ENCODE measurements at places on chromosomes 7 and 10.

GRCh38 chr10:101014230-101014884 lies 14.7 kb downstream of the LZTS2 start:
- H3K27ac ChIP-seq: no peak overlapping the region
- peaks cover 35% of the 10 kb centered on the region for H3K4me1 ChIP-seq
- DNase-seq: peak; percentile 85
- no peak overlapping the region for H3K4me3 ChIP-seq
- peaks cover 43% of the 10 kb centered on the region for H3K27me3 ChIP-seq

DNA sequence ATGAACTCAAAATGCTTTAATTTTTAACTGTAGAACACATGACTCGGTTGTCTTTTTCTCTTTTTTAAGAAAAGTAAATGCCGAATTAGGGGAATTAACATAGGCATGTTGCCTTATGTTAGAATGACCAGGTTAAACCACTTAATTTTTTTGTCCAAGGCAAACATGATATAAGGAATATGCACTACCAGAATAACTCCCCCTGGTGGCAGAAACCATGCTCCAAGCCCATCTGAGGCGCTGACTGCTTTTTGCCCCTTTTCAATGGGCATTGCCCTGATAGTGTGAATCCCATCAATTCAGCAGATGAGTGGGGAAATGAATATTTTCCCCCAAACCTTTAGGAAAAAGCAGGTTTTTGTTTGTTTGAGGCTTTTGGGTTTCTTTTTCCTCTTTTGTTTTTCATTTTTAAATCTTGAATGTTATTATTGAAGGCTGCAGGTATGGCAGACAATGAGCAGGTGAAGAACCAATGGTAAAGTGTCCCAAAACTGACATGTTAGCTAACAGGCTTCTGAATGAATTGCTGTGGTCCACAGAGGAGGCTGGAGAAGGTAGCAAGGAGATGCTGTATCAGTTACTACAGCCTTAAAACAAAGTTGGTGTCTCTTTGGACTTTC lies 284.3 kb downstream of the SORCS3 start:
- no peaks in the 10 kb centered on the region for H3K36me3 ChIP-seq
- H3K4me1 ChIP-seq: no peaks in the 10 kb centered on the region
- no peak overlapping the region for H3K27ac ChIP-seq
- no peaks in the 10 kb centered on the region for H3K27me3 ChIP-seq
- no peak for DNase-seq

DNA sequence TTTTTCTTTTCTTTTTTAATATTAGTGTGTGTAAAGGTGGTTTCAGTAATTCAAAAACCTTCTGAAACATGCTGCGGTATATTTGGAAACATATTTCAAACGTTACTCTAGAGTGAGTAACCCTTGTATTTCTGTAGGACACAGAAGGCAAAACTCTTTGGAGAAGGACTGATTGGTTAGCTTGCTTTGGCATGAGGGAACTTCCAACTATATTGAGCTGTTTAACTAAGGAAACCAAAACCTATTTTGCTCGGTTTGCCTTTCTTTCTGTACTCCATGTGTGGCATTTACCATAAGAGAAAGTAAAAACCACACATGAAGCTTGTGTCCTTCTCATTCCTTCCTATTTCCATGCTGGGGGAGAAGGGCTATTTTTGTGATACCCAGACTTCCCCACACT lies 149.8 kb downstream of the DYNC1I1 start:
- H3K27me3 ChIP-seq: peaks cover 31% of the 10 kb centered on the region
- H3K4me3 ChIP-seq: no peak overlapping the region
- H3K27ac ChIP-seq: no peak overlapping the region
- H3K36me3 ChIP-seq: no peaks in the 10 kb centered on the region
- no peaks in the 10 kb centered on the region for H3K4me1 ChIP-seq

- no peaks in the 10 kb centered on the region for H3K27me3 ChIP-seq
- no peak overlapping the region for H3K27ac ChIP-seq
- DNase-seq: no peak
- no peaks in the 10 kb centered on the region for H3K36me3 ChIP-seq
These were observed 92.6 kb downstream of the TFEC start for GRCh38 chr7:115937960-115938359.

DNA sequence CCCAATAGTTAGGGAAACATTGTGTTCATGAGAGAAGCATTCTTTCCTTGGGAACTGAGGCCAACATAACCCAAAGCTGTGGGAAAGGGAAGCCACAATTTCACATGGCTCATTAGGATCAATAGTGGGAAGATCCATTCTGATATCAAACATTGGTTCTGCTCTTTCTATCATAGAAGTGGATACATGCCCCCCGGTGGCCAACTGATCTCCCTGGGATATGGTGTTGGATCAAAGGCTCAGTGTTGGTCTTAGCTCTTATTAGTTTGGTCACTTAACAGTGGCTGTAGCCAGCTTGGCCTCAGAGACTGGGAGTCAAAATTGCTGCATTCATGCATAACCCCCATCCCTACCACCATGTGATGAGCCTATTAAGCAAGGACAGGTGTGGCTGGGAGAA lies 6.7 kb upstream of the GIMAP4 start:
- H3K27ac ChIP-seq: no peak overlapping the region
- peaks cover 68% of the 10 kb centered on the region for H3K4me1 ChIP-seq
- DNase-seq: no peak
- H3K4me3 ChIP-seq: no peak overlapping the region
- peaks cover 31% of the 10 kb centered on the region for H3K36me3 ChIP-seq

- peaks cover 13% of the 10 kb centered on the region for H3K36me3 ChIP-seq
- no peaks in the 10 kb centered on the region for H3K27me3 ChIP-seq
- H3K27ac ChIP-seq: no peak overlapping the region
- H3K4me3 ChIP-seq: no peak overlapping the region
- DNase-seq: no peak
These were observed 203.3 kb downstream of the ELFN1 start for GRCh38 chr7:1873421-1873820.

GRCh38 chr10:80526742-80527141 lies 11.0 kb upstream of the SH2D4B start:
- H3K36me3 ChIP-seq: peaks cover 24% of the 10 kb centered on the region
- DNase-seq: no peak
- H3K4me3 ChIP-seq: no peak overlapping the region
- peaks cover 82% of the 10 kb centered on the region for H3K4me1 ChIP-seq

DNA sequence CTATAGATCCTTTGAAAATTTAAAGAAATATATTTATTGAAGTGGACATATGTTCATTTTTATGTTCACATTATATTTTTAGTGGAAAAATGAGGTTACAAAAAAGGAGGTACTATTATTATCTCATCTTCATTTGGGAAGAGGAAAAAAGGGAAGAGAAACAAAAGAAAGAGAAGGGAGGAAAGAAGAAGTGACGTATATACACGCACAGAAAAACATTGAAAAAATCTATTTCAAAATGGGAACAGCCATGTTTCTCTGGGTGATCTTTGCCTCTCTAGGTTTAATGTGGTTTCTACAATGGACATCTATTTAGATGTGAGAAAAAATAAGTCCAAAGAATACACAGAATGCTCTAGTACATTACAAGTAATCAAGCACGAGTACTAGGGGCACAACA lies 14.8 kb downstream of the ANK3 start:
- no peaks in the 10 kb centered on the region for H3K27me3 ChIP-seq
- H3K4me3 ChIP-seq: no peak overlapping the region
- peaks cover 21% of the 10 kb centered on the region for H3K4me1 ChIP-seq
- peaks cover 6% of the 10 kb centered on the region for H3K36me3 ChIP-seq

- peak overlapping the region; percentile 93 for H3K4me3 ChIP-seq
- peak overlapping the region; percentile 91 for H3K27ac ChIP-seq
- peaks cover 53% of the 10 kb centered on the region for H3K27me3 ChIP-seq
- DNase-seq: no peak
- peaks cover 51% of the 10 kb centered on the region for H3K36me3 ChIP-seq
- peaks cover 46% of the 10 kb centered on the region for H3K4me1 ChIP-seq
These were observed 3.5 kb downstream of the BMI1 start for GRCh38 chr10:22324413-22324812.

DNA sequence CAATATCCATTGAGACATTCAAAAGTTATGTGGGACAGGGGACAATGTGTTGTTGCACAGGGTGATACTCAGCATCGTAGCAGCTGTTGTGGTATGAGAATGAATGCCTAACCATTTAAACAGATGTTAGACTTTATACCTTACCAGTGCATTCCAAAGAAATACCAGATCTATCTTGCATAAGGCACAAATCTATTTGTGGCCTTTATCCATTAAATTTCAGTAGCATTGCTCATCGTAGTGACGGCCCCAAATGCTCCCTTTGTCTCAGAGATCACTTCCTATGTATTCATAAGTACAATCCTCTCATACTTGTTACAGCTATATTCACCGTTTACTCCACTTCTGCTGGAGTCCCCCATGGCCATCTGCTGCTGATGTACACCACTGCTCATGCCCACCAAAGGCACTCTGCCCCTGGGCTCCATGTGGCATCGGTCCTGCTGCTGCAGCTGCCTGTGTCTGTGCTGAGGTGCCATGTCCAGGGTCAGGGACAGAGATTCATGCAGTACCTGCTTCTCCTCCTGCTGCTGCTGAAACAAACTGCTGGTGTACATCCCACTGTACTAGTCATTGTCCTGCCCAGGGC lies 96.3 kb downstream of the CPED1 start:
- no peak for DNase-seq
- H3K4me3 ChIP-seq: no peak overlapping the region
- H3K27ac ChIP-seq: no peak overlapping the region
- peaks cover 3% of the 10 kb centered on the region for H3K27me3 ChIP-seq
- H3K4me1 ChIP-seq: no peaks in the 10 kb centered on the region

GRCh38 chr7:139869886-139870285 lies 40.8 kb downstream of the TBXAS1 start:
- H3K27me3 ChIP-seq: no peaks in the 10 kb centered on the region
- no peak overlapping the region for H3K4me3 ChIP-seq
- DNase-seq: no peak
- H3K36me3 ChIP-seq: no peaks in the 10 kb centered on the region
- no peak overlapping the region for H3K27ac ChIP-seq
- H3K4me1 ChIP-seq: peaks cover 2% of the 10 kb centered on the region

- no peaks in the 10 kb centered on the region for H3K36me3 ChIP-seq
- H3K27ac ChIP-seq: peak overlapping the region; percentile 53
- H3K4me1 ChIP-seq: peaks cover 49% of the 10 kb centered on the region
- no peaks in the 10 kb centered on the region for H3K27me3 ChIP-seq
- no peak overlapping the region for H3K4me3 ChIP-seq
These were observed 43.4 kb downstream of the GRK5 start for GRCh38 chr10:119250641-119251314.

DNA sequence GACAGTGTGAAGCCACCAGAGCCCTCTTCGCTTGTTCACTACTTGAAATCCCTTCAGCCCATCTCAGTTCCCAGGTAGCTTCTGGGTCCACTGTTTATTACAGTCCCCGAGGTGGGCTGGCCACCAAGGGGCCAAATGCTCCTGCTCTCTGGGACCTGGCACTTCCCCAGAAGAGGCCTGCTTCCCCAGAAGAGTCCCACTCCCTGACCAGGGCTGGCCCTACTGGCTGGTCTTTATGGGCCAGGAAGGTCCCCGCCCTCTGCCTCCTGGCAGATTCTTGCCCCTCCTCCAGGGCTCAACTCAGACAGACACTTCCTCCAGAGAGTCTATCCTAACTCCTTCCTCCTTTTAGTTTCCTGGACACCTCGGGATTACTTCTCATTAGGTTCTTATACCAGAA lies 70.7 kb upstream of the LRRC18 start:
- no peaks in the 10 kb centered on the region for H3K36me3 ChIP-seq
- H3K4me1 ChIP-seq: no peaks in the 10 kb centered on the region
- H3K27ac ChIP-seq: no peak overlapping the region
- peaks cover 5% of the 10 kb centered on the region for H3K27me3 ChIP-seq
- H3K4me3 ChIP-seq: no peak overlapping the region
- DNase-seq: no peak

GRCh38 chr10:100970076-100970913 lies 991 bp downstream of the SEMA4G start:
- peak overlapping the region; percentile 46 for H3K4me3 ChIP-seq
- H3K27me3 ChIP-seq: no peaks in the 10 kb centered on the region
- no peak overlapping the region for H3K27ac ChIP-seq
- H3K4me1 ChIP-seq: peaks cover 21% of the 10 kb centered on the region
- H3K36me3 ChIP-seq: peaks cover 9% of the 10 kb centered on the region

- DNase-seq: no peak
- no peaks in the 10 kb centered on the region for H3K36me3 ChIP-seq
- H3K4me3 ChIP-seq: no peak overlapping the region
- no peaks in the 10 kb centered on the region for H3K4me1 ChIP-seq
- no peaks in the 10 kb centered on the region for H3K27me3 ChIP-seq
These were observed 126.1 kb downstream of the NEBL start for GRCh38 chr10:20771051-20771450.

DNA sequence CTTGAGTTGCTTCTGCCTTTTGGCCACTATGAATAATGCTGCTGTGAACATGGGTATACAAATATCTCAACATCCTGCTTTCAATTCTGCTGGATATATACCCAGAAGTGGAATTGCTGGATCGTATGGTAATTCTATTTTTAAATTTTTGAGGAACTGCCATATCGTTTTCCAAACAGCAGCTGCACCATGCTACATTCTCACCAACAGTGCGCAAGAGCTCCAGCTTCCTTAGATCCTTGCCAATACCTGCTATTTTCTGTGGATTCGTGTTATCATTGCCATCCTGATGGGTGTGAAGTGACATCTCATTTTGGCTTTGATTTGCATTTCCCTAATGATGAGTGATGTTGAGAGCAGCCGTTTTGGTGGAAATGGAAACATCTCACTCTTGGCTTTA lies 26.7 kb downstream of the FRMD4A start:
- H3K4me3 ChIP-seq: no peak overlapping the region
- no peaks in the 10 kb centered on the region for H3K36me3 ChIP-seq
- no peak for DNase-seq
- no peaks in the 10 kb centered on the region for H3K4me1 ChIP-seq

GRCh38 chr10:19958787-19959186 lies 142.6 kb downstream of the PLXDC2 start:
- no peak overlapping the region for H3K4me3 ChIP-seq
- H3K27ac ChIP-seq: no peak overlapping the region
- no peaks in the 10 kb centered on the region for H3K36me3 ChIP-seq
- H3K4me1 ChIP-seq: no peaks in the 10 kb centered on the region
- no peak for DNase-seq

- no peak overlapping the region for H3K4me3 ChIP-seq
- no peaks in the 10 kb centered on the region for H3K36me3 ChIP-seq
- H3K27me3 ChIP-seq: peaks cover 23% of the 10 kb centered on the region
- H3K27ac ChIP-seq: no peak overlapping the region
- no peak for DNase-seq
These were observed 52.4 kb upstream of the NANOS1 start for GRCh38 chr10:118977022-118977599.

GRCh38 chr10:114174695-114175188 lies 739 bp upstream of the CCDC186 start:
- peak overlapping the region; percentile 88 for H3K27ac ChIP-seq
- peaks cover 23% of the 10 kb centered on the region for H3K36me3 ChIP-seq
- peak overlapping the region; percentile 97 for H3K4me3 ChIP-seq
- DNase-seq: no peak
